ENCODE measurements at places on chromosomes 3 and 15.

DNA sequence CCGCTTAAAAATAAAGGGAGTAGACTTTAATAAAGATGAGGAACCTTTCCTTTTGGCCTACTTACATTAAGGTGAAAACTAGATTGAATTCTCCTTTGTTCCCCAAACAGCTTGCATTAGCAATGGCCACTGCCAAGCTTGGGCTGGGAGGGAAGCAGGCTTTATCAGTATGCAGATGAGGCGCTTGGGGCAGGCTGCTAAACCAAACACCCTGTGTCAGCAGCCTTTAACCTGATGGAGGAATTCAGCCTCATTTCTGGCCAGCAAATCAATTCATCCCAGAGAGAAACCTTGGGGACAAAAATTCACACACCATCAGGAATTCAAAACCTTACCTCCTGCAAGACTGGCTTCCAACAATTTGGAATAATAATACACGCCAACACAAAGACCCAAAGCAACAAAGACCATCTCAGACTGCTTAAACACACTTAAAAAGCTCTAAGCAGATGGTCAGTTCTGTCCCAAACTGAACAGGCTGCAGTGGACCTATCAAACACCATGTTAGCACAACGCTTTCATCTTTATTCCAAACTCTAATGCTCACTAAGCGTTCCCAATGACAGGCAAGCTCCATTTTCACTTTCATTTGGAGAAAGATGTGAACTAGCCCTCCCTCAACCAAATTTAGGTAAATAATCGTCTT lies 255.1 kb upstream of the CMC1 start:
- DNase-seq = no peak

- DNase-seq = no peak
Observed at GRCh38 chr3:38617137-38617536, 32.4 kb downstream of the SCN5A start.

DNA sequence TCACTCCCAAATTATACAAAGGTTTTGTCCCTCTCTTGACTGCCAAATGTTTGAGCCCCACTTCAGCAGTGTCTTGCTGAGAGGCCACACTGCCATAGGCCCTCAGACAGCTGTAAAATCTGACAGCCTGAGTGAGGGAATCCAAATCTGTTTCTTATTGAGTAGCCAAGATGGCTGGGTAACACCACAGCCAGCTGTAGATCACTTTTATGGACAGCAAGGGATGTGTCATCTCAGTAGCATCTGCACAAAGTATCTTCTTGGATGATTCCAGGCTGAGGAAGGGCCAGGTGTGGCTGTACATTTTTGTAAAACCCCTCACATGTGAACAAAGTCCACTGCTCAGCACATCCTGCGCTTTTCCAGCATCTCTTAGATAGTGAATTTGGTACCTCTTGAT lies 237.0 kb upstream of the LRTM1 start:
- DNase-seq = no peak

DNA sequence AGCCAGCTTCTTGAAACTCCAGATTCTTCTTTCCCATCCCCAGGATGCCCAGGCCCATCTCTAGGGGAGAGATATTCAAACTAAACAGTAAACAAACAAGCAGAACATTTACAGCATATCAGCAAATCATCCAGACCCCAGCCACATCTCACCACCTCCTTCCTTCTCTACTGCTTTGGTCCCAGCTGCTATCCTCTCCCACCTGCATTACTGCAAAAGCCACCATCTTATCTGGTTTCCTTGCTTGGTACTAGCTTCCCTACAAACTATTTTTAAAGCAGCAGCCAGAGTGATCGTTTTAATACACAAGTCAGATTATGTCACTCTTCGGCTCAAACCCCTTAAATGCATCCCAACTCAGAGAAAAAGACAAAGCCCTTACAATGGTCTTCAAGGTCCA lies 4.8 kb downstream of the LYSMD2 start:
- DNase-seq = no peak

- DNase-seq = no peak
Observed at GRCh38 chr3:123930445-123930844, 30.6 kb downstream of the CCDC14 start.

DNA sequence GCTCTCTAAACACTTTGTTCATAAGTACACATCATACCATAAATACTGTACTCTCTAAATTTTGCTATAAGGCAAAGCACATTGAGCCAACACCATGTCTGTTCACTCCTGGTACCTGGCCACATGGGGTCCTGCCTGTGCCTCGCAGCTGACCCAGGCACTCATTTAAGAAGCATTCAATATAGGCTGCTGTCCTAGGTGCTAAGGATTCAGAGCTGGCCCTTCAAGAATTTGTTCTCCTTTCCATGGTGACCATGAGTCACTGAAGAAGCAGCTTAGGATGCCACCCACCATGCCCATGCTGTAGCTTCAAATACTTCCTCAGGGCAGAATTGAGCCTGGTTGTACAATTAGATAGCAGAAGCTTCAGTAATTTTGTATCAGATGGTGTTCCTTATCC lies 119.2 kb upstream of the ZBED2 start:
- no peak for DNase-seq

GRCh38 chr3:125624341-125624740 lies 29.0 kb upstream of the OSBPL11 start:
- no peak for DNase-seq

- DNase-seq = no peak
Observed at GRCh38 chr3:193563426-193563825, 8.7 kb upstream of the ATP13A4 start.
